ENCODE measurements at places on chromosomes 5 and 9. TPM values are rescaled to one million over a fixed set of nuclear protein-coding genes. Genes with fewer than 3 reads are reported as not detected.

- no peak for DNase-seq
Measured at GRCh38 chr5:53983568-53984460, 326.6 kb downstream of the ARL15 start.

GALNT12 gene
- 7.9 TPM for polyA plus RNA-seq

- no peak for DNase-seq
Measured at GRCh38 chr5:93099902-93100347, 481.1 kb downstream of the NR2F1-AS1 start.

- no peak for DNase-seq
Measured at GRCh38 chr9:105338308-105338707, 93.9 kb downstream of the SLC44A1 start.

- no peak for DNase-seq
Measured at GRCh38 chr9:138062196-138062595, 184.6 kb downstream of the CACNA1B start.

SLC6A18 gene
- polyA plus RNA-seq = not detected

GRCh38 chr9:38415856-38416255, 8.4 kb downstream of the IGFBPL1 start:
- DNase-seq = no peak

GRCh38 chr5:73304381-73304780, 131.4 kb downstream of the TMEM174 start:
- DNase-seq = no peak

DNA sequence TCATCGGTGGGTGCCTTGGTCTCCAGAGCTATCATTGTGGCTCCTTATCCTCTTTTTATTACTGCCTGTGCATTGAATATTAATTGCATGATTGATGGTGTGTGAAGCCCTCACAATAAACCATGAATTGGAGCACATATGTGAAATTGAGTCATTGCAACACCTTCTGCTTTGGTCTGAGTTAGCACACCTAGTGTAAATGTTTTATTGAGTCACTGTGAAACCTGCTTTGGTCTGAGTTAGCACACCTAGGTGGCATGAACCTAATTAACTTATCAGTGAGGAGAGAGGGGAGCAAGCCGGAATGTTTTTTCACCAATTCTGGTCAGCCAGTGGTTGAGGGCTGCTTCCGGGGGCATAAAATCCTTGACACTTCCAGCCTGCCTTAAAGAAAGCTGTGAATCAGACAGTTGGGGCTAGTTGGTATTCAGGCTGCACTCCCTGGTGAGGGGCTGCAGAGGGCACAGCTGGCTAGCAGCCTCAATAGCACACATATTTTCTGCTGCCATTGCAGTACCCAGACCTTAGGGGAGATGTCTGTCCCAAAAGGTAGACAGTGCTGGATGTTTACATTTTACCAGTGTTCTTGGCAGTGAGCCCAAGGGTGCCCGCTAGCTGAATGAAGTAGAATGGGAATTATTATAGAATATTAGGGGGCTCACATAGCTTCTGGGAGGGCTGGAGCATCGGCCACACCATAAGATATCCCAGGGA, 76.5 kb upstream of the GOLM1 start:
- no peak for DNase-seq

All from lung (tissue), 17 donors.